ENCODE measurements at places on chromosomes 7 and 10.

DNA sequence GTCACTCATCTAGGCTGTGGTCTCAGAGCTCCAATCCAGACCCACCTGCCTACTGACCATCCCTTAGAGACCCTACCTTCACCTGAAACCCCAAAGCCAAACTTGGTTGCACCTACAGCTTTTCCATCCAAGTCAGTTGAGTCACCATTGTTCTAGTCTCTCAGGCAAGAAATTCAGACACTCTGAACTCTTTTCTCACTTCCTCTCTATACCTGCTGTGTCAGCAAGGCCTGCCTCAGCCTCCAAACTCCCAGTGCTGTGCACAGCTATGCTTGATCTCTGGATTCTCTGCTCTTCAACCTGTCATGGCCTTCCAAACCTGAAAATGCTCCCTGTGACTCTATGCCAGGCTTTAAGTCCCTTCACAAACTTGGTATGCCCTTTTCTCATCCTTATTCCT is 47.4 kb upstream of the MTURN start:
- DNase-seq = no peak

DNA sequence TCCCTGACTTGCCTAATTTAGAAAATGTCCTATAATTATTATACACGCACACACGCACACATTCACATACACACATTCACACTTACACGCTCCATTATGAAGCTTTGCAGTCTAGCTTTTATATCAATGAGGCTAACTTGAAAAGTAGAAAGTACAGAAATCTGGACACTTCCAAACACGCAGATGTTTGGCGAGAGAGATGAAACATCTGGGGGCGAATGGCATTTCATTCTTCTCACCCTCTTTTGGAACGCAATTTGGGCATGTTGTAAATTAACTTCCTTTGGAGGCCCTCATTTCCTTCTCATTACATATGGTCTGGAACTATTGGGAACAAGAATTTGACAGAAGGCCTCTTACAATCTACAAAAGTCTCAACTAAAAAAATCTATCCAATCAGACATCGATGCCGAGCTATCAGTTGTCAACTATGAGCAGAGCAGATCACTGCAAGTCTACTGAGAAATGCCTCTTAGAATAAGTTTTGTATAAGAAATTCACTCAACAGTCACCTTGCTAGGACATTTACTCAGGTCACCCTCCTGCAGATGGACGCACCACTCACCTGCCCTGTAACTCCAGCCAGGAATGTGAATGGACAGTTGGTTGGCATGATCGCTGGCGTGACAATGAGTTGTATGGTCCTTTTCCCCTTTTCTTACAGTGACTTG is 115.2 kb upstream of the ADAM12 start:
- DNase-seq = no peak

DNA sequence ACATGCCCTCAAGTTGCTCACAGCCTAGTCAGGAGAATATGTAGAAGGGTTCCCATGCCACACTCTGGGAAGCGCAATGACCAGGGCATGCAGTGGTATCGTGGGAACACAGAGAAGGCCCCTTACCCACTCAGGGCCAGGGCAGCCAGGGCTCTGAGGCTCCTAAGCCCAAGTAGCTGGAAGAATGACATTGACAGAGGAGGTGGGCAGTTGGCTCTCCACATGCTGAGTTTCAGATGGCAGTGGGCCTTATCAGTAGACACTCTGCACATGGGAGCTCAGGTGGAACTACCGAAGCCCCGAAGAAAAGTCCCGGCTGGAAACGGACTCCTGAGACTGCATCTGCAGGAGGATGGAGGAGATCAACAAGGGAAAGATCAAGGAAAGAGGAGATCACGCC is 15.7 kb upstream of the SVOPL start:
- DNase-seq = no peak

GRCh38 chr7:29039821-29040578 is 81.9 kb upstream of the TRIL start:
- peak; percentile 55 for DNase-seq

- no peak for DNase-seq
These were observed 20.5 kb downstream of the GLCCI1 start for GRCh38 chr7:7989133-7989532.

- no peak for DNase-seq
These were observed 566.4 kb upstream of the KCND2 start for GRCh38 chr7:119706608-119707007.
